Omental fat pad (tissue), 4 donors: ENCODE measurements at places on chromosomes 12 and 14. TPM values are rescaled to one million over a fixed set of nuclear protein-coding genes. Genes with fewer than 3 reads are reported as not detected.

- DNase-seq, result no peak
Measured at GRCh38 chr14:49106741-49107667, 479.2 kb downstream of the RPS29 start.

DNA sequence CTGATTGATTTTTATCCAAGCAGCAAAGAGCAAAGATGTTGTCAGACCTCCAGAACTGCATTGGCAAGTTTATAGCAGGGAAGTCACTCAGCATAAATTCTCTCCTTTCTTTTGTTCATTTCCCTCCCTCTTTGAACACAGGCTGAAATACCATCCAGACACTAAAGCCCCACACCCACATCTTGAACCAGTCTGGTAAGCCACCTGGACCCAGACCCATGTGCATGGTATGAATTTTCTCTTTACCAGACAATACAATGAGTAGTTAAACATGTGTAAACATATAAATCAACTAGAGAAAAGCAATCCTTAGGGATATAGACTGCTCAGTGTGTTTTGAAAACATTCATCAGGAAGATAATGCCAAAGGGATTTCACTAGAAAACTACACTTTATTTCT is 488.3 kb upstream of the FLRT2 start:
- DNase-seq, result no peak

DNA sequence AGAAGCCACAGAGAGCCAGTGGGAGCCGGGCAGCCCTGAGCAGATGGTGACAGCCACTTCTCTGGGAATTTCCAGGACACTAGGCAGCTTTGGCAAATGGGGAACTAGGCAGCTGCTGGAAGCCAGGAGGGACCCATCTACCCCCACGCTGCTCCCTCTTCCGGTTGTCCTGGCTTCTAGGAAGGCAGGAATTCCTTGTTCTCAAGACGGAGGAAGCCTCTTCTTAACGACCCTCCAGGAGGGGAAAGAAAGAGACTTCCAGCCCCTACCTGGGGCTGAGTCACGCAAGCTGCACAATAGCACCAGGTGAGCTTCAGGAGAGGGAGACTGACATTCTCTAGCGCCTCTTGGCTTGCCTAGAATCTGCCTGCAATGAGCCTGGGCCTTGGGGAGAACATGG is 141.5 kb downstream of the ANO2 start:
- DNase-seq, result no peak

The FAR2 gene
- 25.4 TPM for total RNA-seq

The SPTB gene
- total RNA-seq, result 1.1 TPM

The SERPINA10 gene
- total RNA-seq, result not detected
